Choroid plexus epithelial cell (primary cell): ENCODE measurements at places on chromosomes 12 and 14.

DNA sequence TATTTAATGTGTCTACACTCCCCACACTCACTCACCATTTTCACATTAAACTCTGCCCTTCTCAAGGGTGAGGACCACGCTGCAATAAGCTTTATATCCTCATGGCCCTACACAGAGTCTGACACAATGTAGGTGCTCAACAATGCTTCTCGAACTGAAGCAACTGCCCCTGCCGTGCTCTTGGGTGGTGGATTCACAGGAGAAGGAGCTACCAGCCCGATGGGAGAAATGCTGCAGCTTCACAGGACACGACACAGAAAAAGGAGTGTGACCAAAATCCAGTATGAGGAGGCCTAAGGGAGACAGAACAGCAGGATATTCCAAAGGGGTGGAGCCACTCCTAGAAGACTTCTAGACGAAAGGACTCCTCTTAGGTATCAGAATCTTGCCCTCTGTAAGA lies 6.5 kb upstream of the KRT3 start:
- DNase-seq: no peak

- peak; percentile 41 for DNase-seq
Observed at GRCh38 chr14:22194664-22195063, 394.4 kb downstream of the DAD1 start.

GRCh38 chr12:4269279-4269991 lies 4.1 kb upstream of the CCND2 start:
- DNase-seq: peak; percentile 48

GRCh38 chr14:58566979-58567378 lies 70.8 kb upstream of the DACT1 start:
- no peak for DNase-seq

DNA sequence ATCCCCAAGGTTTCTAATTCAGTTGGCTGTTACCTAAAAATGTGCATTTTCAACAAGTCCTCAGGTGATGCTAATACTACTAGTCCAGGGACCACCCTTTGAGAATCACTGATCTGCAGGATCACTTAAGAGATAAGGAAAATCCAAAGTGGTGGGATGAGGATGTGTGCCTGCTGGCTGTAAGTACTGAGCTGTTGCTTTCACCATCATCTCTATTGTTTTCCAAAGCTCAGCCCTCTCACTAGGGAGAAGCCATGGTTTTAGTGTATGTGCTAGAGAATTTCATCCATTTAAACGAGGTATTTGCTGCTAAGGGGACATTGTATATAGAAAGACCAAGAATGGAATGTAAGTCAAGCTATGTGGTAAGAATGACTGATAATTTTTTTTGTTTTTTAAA lies 202.3 kb downstream of the KIF21A start:
- DNase-seq: no peak

DNA sequence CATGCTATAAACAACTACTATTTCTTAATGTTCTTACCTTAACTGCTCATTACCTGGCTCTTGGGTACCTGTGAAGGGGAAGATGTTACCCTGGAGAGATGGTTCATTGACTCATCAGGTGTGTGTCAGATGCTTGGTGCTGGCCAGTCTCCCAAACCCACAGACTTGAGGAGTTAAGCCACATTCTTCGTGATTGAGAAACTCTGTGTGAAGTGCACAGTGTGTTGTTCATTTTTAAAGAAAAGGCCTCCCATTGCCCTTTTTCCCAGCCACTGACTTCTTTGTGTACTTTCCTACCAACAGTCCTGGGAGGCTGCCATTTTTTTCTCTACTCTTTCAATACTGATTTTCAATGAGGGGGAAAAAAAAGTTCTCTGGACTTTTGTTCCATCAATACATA lies 3.2 kb downstream of the MGST1 start:
- DNase-seq: peak; percentile 98

DNA sequence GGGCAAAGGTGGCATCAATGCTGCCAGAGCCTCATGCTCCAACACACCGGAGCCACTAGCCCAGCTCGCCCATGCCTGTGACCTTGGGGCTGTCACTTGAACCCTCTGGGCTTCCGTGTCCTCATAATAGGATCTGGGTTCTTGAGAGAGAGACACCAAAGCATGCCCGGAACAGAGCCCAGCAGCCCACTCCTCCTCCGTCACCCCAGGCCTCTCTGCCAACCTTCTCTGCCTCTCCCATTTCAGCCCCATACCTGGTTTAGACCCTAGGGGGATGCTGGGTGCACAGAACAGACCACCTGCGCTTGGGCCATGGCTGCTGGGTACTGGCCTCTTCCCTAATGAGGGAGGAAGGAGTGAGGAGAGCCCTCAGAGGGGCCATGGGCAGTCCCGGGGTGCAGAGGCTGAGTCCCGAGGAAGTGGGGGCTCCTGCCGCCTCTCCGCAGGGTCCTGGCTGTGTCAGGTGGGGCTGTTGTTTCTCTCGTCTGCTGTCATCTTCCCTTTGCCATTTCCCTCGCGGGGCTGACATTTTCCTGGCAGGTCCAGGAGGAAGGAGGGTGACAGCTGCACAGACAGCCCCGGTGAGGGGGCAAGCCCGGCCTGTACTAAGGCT lies 172.4 kb upstream of the RTL1 start:
- DNase-seq: no peak

GRCh38 chr14:68819260-68819691 lies 26.4 kb upstream of the ZFP36L1 start:
- DNase-seq: peak; percentile 60

- peak; percentile 97 for DNase-seq
Observed at GRCh38 chr14:35403603-35404448, 723 bp downstream of the NFKBIA start.

DNA sequence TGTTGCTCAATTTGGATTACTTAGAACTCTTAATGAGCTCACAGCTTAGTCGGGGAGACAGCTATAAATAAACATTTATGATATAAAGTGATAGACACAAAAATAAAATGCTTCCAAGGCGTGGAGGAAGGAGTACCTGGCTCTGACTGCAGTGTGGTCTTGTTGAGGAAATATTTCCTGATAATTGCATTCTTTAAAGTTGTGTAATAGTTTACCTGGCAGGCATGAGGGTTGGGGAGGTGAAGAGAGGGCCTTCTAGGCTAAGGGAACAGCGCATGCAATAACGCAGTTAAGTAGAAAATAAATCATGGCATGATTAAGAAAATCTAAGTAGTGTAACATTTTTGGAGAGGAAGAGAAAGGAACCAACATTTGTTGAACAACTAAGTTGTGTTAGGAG lies 260.5 kb upstream of the ATP2B1 start:
- DNase-seq: no peak

- DNase-seq: no peak
Observed at GRCh38 chr12:115325858-115326257, 641.9 kb upstream of the TBX3 start.

DNA sequence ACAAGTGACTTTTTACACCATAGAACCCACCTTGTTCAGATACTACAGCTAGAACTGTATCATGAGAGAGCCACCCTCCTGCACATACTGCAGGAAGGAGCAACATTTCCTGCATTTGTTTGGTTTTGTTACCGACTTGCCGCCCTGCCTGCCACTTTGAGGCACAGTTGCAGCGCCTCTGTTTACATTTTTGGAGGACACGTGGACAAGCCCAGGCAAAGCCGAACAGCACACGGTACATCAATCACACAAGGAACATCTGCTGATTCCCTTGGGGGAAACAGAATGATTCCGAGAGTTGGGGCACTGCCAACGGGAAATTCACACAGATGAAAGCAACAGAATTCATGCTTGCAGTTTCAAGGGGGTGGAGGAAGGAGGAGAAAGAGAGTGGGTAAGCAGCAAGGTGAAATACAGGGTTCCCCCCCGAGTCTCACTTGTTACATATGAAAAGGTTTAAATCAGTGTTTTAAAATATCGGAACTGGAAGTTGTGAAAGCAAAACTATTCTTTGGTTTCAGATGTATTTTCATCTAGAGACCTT lies 110.7 kb downstream of the BTG1 start:
- DNase-seq: peak; percentile 89

DNA sequence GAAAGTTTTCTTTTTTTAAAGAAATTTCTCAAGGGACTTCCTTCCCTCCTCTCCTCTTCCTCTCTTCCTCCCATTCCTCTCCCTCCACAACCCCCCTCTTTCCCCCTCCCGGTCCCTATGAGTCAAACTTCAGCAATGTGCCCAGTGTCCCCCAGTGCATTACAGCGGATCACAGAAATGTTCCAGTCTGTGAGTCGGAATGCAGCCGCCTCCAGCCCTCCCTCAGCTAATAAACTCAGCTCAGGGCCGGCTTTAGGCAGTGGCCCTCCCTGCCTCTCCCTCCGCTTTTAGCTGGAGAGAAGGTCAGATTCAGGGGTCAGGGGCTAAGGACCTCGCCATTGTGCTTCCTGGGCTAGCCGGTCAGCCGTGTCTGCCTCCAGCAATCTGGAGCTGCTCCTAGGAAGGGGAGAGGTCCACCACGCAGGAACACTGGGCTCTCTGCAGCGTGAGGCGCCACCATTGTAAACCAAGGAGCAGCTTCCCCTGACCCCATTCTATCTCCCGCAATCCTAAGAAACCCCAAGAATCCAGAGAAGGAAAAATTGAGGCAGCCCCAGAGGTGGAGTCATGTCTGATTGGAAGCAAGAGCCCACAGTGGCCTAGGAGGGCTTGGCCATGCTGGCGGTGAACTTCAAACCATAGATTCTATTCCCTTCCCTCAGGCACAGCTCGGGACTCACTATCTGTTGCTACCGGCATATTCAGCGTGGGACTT lies 1.1 kb upstream of the HDAC7 start:
- DNase-seq: peak; percentile 97

GRCh38 chr14:100383727-100384158 lies 60.6 kb downstream of the SLC25A47 start:
- DNase-seq: peak; percentile 71

DNA sequence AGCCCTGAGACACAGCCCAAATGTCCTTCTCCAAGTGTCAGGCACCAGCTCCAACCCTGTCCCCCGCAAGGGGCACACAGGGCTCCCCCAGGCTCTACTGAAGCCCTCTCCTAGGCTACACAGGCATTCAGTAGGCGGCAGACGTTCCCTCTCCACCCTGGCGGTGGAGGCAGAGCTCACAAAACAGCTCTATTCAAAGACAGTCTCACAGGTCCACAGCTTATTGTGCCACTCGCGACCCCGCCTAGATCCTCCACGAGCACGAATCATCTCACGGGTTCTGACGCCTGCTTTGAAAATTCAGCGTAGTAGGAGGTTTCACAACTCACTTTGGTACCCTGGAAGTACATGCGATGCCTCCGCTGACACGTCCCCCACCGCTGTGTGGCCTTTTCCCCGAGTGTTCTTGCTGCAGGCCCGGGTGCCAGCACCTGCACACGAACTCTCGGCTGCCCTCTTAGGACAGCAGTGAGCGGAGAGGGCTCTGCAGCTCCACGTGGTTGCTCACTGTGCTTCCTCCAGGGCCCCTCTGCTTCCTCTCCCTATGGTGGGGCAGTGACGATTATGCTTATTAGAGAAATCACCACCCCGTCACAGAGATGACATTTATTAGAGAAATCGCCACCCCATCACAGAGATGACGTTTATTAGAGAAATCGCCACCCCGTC lies 78.5 kb downstream of the ADGRD1 start:
- no peak for DNase-seq

- DNase-seq: no peak
Observed at GRCh38 chr14:104547998-104548700, 31.4 kb upstream of the C14orf180 start.

DNA sequence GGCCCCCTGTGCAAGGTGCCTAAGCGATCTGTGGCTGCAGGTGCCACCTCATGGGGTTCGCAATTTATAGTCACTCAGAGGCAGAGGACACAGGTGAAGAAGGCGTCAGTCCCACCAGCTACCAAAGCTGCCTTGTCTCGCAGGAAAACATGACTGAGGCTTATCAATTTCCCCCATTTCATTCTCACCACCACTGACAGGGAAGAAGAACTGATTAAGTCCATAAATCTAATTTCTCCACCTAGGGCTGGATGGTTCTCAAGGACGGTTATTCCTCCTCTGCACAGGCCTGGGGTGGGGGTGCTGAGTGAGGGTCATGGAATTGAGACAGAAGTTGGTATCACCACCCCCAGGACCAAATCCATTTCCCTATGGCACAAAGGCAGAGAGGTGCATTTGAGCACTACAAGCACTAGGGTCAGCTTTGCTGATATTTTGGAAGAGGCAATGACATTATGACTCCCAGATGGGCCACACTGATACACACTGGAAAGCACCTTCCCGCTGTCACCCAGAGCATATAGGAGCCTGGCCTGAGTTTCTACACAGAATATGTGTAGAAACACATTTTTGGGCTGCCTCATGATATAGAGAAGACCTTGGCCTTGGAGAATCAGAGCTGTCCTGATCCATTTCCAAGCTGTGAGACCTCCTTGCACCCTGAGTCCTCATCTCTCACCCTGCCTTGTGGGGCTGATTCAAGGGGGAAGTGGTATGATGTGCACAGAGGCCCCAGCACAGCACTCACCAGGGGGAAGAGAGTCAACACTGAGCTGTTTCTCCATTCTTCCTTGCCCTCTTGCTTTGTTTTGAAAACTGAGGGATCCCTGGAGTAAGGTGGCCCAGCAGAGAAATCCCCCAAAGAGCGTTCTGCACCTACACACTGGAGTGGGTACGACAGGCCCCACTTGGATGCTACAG lies 59.4 kb downstream of the PITPNM2 start:
- no peak for DNase-seq

GRCh38 chr14:33525626-33526025 lies 425.2 kb downstream of the EGLN3 start:
- DNase-seq: peak; percentile 54
